ENCODE measurements at places on chromosomes 5 and 9.
A peak's percentile ranks its signal among the peaks of the same experiment; 100 is the strongest.

GRCh38 chr5:72523960-72524582 is 16.9 kb upstream of the ZNF366 start:
- peak; percentile 38 for DNase-seq

DNA sequence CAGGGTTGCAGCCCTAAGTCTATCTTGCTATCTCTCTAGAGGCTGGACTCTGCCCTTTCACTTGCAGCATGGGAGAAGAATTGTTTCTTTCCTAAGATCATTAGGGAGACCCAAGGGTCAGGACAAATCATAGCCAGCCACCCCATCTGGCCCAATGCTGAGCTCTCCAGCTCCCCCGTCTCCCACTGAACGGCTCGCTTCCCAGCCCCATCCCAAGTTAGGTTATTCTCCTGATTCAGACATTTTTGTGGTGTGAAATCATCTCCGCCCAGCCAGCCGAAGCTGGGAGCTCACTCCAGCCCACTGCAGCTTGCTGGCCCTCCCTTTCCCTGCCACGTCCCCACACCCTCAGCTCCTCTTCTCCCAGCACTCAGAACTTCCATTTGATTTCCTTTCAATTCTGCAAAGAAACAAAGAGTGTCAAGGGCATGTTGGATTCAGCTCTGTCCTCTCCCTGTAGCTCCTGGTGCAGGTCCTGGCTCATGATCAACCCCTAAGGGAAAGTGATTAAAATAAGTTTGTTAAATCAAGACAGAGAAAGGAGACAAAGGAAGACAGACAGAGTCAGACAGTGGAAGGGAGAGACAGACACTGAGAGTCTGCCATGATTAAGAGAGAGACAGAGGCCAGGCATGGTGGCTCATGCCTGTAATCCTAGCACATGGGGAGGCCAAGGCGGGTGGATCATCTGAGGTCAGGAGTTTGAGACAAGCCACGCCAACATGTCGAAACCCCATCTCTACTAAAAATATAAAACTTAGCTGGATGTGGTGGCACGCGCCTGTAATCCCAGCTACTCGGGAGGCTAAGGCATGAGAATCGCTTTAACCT is 12.6 kb upstream of the SPARC start:
- DNase-seq: peak; percentile 68

DNA sequence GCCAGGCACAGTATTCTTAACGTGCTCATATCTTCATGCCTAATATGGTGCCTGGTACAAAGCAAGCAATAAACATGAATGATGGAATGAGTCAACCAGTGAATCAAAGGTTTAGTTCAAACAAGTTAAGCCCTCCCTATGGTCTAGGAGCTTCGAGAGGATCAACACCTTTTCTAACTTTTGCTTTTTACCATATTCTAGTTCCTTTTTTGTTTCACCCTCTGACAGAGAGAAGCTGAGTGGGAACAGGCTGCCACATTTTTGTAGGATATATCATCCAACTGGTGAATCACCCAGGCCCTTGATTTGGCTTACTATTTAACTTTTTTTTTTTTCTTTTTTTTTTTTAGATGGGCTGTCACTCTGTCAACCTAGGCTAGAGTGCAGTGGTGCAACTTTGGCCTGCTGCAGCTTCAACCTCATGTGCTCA is 39.3 kb upstream of the TNC start:
- peak; percentile 33 for DNase-seq

- DNase-seq: peak; percentile 37
Observed at GRCh38 chr5:172453986-172454357, 353 bp downstream of the SH3PXD2B start.

DNA sequence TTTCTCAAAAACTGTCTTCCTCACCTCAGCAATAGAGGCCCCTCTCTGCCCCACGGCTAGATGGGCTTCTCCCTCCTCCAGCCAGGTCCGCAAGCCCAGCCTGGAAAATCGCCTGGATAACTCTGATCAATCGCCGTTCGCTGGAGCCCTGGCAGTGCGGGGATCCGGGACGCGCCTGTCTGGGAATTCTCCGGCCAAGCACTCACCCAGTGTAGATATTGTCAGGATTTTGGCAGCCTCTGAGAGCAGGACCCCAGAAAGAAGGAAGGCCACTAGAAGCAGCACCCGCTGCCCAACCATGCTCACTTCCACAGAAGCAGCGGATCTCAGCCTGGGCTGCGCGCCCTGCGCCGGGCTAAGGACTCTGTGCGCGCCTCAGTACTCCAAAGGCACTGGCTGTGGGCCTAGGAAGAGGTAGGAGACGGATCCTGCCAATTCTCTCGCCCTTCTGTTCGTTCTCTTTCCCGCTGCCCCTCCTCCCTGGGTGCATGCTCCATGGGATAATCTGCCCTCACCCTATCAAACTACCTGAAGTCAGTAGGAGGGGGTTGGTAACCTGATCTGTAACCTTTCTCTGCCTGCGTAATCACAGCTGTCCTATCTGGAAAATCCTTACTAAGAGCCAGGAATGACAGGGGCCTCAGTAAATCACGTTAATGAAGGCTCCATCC is at the start of gene UGT3A1:
Gene UGT3A1 (minus strand): TSS at position 450 of the 671 bp plus-strand sequence. CDS start 150 bp downstream, at position 300.
- no peak for DNase-seq

GRCh38 chr9:35741740-35742139 is 7.3 kb downstream of the GBA2 start:
- no peak for DNase-seq

- DNase-seq: no peak
Observed at GRCh38 chr9:116223926-116224325, 70.3 kb downstream of the PAPPA start.

GRCh38 chr5:15124461-15124860 is 252.9 kb upstream of the ANKH start:
- no peak for DNase-seq

DNA sequence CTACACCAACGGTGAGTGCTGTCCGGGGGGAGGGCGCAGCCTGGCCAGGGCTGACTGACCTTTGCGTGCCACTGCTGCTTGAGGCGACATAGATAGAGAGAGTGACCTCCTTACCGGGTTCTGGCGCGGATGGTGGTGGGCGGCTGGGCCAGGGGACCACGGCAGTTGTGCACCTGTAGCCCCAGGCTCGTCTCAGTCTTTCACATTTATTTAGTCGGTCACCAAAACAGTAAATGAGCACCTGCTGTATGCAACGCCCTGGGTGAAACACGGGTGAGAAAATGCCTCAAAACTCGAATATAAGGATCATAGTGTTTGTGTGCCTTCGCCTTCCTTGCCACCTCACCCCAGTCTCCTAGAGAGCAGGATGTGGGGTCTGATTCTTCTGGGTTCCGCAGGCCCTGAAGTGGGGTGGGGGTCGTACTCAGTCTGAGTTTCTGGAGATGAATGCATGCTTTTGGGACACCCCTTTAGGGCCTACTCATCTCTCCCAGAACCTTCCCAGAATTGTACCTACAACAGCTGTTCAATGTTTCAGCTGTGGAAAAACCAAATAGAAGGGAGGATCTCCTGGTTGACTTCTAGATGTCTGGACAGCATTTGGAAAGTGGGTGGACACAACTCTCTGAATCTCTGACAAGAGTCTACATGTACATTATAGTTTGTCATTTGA is 714 bp downstream of the SEC24A start:
- peak; percentile 23 for DNase-seq

DNA sequence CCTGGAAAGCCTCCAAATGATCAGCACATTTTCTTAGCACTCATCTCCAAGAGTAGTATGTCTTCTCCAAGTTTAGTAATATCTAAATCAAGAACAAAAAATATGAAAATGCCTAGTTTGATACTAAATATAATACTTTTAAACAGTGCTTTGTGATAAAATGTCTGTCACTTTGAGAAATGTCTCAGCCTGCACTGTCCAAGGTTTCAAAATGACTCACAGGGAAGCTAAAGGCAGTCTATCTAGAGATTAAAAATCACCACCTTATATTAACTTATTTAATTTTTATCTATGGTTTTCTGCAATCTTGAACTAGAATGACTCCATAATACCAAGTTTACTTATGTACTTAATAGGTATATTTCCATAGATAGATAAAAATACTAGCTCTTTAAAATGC is 633.0 kb upstream of the C9orf72 start:
- DNase-seq: no peak

DNA sequence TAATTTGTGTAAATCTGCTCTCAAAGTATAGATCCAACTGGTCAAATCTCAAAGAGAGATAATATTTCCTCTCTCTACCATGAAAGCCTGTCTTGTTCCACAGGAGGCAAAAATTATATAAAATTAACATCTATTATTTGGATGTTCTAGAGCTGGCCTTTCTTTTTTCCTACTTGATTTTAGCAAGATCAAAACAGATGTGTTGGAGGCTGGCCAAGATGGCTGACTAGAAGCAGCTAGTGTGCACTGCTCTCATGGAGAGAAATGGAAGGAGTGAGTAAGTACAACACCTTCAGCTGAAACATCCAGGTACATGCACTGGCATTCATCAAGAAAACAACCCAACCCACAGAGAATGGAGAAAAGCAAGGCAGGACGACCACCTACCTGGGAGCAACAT is 298.6 kb upstream of the SLC24A2 start:
- no peak for DNase-seq

DNA sequence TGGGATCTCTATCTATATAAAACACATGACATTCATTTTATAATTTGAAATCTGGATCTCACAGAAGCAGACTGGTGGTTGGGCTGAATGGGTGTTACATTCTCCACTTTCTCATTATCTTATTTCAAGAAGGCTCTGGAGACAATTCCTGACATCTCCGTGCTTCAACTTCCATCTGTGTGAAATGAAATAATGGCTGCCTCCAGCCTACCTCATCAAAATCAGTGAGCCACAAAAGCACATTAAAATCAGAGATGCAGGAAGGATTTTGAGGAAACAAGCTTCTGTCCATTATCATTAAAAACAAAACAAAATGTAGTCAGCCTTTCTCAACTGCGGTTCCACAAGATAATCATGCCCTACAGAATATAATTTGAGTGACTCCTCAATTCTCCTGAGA is 958.3 kb upstream of the DMAC1 start:
- DNase-seq: no peak

DNA sequence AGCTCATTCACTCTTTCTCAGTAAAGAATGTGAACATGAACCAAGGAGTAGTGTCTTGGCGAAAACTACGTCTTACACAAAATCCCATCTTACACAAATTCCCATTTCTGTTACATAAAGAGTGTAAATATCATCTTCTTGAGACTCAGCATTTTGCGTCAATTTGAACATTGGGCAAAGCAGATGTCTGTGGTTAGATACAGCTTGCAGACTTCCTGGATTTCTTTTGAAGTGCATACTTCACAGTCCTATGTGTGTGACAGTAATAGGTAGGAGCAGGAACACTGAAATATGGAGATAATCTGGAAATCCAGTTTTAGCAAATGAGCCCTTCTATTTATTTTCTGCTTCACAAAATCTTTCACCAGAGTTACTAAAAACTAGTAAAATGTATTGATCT is 58.8 kb downstream of the C6 start:
- no peak for DNase-seq

DNA sequence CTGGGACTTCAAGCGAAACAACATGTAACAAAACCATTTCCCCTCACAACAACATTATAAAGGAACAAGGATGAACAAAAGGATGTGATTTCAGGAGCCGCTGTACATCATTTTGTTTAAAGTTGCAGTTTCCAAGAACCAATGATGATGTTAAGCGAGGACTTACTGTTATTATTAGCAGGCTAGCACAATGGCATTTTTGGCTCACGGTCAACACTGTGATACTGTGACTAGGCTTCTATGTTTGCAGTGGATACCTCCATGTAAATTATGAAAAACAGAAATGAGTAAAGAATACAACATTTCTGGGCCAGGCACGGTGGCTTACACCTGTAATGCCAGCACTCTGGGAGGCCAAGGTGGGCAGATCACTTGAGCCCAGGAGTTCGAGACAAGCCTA is 113.0 kb downstream of the AUH start:
- DNase-seq: no peak

DNA sequence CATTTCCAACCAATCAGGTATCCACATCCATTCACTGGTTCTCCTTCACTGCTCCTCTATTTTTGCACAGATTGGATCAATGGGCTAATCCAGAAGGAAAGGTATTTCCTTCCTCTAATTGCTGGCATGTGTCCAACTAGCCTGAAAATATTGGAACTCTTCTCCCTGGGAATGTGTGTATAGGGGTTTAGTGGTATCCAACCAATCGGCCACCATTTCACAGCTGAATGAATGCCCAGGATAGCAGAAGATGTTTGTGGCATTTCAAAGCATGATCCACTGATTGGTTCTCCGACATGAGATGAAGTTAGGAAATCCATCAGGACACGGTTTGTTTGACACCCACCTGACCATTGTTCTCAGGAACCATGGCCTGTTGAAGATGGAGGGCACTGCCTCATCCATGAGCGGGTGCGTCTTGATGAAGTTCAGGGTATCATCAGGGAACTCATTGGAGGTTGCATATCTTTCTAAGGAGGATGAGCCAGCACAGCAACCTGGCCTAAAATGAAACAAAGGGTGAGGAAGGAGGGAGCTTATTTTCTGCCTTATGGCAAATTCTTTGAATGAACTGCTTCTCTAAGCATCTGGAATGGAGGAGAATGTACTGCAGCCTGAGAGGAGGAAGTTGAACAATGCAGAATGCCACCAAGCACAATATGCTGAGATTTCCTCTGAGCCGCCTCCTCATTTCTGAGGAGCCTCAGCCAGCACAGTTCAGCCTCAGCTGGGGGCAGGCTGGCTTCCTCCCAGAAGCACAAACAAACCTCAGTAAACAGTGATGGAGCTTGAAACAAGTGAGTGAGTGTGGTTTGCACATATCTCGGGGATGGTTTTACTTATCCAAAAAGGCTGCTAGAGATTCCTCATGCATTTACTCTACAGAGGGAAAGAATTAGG is 94.6 kb downstream of the SEMA6A start:
- DNase-seq: no peak

- DNase-seq: no peak
Observed at GRCh38 chr9:116358251-116358650, 204.7 kb downstream of the PAPPA start.

- DNase-seq: peak; percentile 66
Observed at GRCh38 chr5:127029581-127030258, 638 bp downstream of the MARCHF3 start.

GRCh38 chr9:18611971-18612370 is 138.0 kb downstream of the ADAMTSL1 start:
- no peak for DNase-seq

DNA sequence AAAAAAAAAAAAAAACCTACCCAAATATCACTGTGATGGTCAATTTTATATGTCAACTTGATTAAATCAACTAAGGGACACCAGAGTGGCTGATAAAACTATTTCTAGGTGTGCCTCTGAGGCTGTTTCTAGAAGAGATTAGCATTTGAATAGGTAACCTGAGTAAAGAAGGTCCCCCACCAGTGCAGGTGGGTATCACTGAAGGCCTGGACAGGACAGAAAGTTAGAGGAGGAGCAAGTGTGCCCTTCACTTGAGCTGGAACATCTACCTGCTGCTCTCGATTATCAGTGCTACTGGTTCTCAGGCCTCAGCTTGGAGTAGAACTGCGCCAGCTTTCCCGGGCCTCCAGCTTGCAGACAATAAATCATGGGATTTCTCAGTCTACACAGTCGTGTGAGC is 88.7 kb downstream of the TLE1 start:
- DNase-seq: no peak

GRCh38 chr9:1938675-1939170 is 76.4 kb upstream of the SMARCA2 start:
- no peak for DNase-seq

DNA sequence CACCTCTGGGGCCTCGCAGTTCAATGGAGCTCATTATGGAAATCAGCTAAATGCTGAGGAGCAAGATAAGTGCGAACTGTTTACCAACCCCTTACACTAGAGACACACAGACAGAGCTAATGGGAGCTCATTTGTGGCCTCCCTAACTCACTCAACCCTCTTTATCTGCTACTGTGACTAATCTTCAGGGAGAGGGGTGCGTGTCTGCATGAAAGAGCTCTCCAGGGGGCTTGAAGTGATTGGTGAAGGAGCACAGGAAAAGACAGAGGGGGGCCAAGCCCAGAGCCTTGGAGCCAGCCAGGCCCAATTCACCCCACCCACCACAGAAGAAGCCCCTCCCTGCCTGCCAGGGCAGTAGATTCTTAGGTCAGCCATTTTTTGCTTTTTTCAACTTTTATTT is 466.8 kb upstream of the BRINP1 start:
- DNase-seq: no peak
